ENCODE measurements at places on chromosomes 4 and X.

- no peak for DNase-seq
These were observed 47.2 kb upstream of the RBMXL3 start for GRCh38 chrX:115142057-115142456.

GRCh38 chr4:90349636-90350035 is 222.4 kb downstream of the CCSER1 start:
- DNase-seq = no peak

GRCh38 chr4:28009541-28009940 is 1148.9 kb downstream of the STIM2 start:
- no peak for DNase-seq

DNA sequence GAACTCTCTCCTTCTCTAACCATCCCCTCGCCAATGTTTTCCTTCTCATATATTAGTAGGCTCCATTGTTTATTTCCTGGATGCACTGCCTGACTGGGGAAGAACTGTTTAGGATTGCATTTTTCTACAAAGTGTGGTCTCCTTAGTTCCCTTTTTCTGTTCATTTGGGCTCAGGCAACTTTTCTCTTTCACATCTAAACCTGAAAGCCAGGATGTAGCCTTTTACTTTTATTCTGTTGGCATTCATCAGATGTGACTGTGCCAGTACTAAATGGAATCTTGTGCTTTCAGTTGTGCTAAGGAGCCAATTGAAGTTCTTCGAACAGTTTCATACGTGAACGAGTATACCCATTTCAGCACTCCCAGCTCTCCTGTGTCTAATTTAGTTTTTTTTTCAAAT is 59.8 kb downstream of the DDIT4L start:
- DNase-seq = no peak
